Kidney (tissue), 22 donors: ENCODE measurements at places on chromosomes 12 and 14. TPM values are rescaled to one million over a fixed set of nuclear protein-coding genes. Genes with fewer than 3 reads are reported as not detected.

- DNase-seq = peak; percentile 92
Measured at GRCh38 chr12:108305520-108305919, 33.6 kb downstream of the CMKLR1 start.

DNA sequence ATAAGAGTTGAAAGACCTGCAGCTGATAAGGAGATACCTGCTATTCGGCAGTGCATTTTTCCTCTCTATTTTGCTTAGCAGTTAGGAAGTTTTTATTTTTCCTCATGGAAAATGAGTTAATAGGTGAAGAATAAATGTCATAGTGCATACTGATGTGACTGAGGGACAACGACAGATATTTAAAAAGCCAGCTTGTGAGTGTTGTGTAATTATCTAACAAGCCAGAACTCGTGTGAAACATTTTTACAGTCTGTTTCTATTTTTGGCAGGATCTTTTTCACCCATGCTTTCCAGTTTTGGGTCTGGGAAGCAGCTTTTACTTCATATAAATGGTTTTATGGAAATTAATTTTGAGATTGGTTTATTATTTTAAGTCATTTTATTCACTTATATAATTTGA is 2.9 kb downstream of the FBXO34 start:
- DNase-seq = no peak

- DNase-seq = no peak
Measured at GRCh38 chr12:131757111-131757510, 46.2 kb downstream of the SFSWAP start.

The CDKL1 gene
- total RNA-seq = 60.0 TPM

The ATL1 gene
- 5.9 TPM for total RNA-seq

The HOXC13 gene
- total RNA-seq = not detected

The REC8 gene
- 39.9 TPM for total RNA-seq

The ENDOU gene
- 0.91 TPM for total RNA-seq

The TCL1A gene
- total RNA-seq = 1.4 TPM
